ENCODE measurements at places on chromosomes 6 and 20. TPM values are rescaled to one million over a fixed set of nuclear protein-coding genes. Genes with fewer than 3 reads are reported as not detected.

- no peak for DNase-seq
Observed at GRCh38 chr6:105952326-105952725, 133.8 kb upstream of the PRDM1 start.

DNA sequence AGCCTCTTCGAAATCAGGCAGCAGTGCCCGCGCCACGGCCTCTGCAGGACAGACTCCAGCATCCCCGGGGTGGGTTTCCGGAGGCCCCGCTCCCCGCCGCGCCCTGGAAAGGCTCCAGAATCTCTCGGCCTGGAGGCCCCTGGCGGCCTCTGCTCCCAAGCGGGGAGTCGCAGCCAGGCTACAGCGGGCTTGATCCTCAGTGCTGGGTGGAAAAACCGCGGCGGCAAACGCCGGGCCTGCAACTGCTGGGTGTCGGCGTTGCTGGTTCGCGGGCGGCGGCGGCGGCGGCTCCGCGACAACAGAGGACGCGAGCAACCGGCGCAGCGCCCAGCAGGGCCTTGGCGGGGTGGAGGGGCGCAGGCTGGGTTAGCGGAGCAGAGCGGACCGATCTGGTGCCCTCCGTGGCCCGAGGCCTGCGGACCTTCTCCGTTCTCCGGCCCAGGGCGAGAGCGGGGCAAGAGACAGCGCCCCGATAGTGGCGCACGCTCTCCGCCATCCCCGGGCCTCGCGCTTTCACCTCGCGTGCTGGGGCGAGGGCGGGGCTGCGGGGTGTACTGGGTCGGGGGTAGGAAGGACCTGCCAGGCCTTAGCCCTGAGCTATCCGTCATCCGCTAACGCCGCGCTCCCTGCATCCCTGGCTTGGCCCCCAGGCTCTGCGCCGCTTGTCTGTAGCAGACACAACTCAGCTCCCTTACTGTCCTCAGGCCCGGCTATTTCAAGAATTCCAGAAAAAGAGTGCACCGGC, 3.4 kb upstream of the ZNF292 start:
- peak; percentile 41 for DNase-seq

DNA sequence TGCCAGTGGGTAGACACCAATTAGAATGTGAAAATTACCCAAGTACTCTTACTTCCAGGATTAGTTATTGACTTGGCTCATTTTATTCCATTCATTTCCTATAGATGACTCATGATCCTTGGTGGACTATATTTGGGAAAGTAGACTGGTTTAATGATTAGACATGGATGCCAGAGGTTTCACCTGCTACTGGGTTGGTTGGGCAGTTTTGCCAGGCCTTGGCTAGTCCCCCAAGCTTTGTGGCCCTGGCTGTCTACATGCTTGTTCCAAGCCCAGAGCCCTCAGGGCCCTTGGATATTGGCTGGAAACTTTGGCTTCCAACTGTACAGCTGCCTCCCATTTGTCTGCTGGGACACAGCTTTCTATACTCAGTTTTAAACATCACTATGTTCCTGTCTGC, 104.1 kb downstream of the ZFP64 start:
- DNase-seq, result no peak

DNA sequence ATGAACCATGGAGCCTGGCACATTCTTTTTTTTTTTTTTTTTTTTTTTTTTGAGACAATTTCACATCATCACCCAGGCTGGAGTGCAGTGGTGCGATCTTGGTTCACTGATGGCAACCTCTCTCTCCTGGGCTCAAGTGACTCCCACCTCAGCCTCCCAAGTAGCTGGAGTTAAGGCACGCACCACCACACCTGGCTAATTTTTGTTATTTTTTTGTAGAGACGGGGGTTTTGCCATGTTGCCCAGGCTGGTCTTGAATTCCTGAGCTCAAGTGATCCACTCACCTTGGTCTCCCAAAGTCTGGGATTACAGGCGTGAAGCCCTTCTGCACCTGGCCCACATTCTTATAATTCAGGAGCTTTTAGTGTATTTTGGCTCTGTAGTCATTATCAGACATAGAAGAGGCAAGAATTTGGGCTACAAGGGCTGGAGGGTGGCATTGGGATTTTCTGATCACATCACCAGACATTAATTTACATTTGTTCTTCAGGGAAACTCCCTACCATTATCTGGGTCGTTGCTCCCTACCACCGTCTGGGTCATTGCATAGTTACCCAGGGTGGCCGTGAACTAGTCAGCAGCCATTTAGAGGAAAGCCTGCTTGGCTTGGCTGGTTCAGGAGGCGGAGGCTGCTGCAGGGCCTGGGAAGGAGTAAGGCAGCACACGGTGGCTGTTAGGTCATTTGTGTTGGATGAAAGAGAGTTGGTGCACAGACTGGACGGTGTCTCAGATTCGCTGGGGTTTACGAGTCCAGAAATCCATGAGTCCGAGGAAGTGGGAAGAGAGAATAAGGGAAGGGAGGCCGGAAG, 17.6 kb downstream of the ARID1B start:
- DNase-seq, result no peak

DNA sequence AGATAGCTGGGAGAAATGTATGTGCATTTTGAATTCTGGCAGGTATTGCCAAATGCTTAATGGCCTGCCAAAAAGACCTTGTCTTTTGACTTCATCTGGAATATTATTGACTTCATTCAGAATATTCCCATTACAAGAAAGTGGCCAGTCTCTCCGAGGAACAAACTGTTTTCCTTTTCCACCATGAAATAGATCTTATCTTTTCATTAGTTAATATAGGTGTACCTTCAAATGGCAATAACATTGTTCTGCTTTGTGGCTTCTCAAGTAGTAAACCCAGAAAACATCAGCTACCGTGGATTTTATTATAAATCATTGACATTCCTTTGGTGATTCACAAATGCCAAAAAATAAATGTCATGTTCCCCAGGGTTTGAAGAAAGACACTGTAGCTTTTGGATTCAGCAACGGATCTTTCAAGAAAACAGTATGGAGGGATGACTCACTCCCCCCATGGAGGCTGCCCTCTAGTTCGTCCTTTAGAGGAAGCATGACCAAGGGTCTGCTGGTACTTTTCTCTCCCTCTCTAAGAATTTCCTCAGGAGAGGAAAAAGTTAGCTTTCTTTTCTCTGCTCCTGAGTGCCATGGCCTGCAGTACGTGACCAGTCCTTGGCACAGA, 1.1 kb upstream of the RNF182 start:
- DNase-seq, result peak; percentile 75

DNA sequence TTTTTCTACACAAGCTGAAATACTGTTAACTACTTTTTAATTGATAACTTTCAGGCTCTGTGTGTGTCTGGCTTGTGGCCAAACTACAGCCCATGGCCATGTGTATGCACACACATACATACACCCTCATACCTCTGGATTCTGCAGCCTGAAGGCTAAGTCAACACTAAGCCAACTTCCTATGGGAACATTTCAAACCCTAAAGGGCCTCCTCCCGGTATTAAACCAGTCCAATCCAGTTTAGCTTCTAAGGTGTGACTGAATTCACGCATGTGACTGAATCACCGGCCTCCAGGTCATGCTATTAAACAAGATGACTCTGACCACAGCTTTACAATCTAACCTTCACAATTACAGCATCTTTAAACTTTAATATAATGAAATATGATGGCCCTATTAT, 20.7 kb upstream of the DST start:
- DNase-seq, result peak; percentile 34

- DNase-seq, result no peak
Observed at GRCh38 chr6:98463038-98464000, 371.1 kb upstream of the POU3F2 start.

DNA sequence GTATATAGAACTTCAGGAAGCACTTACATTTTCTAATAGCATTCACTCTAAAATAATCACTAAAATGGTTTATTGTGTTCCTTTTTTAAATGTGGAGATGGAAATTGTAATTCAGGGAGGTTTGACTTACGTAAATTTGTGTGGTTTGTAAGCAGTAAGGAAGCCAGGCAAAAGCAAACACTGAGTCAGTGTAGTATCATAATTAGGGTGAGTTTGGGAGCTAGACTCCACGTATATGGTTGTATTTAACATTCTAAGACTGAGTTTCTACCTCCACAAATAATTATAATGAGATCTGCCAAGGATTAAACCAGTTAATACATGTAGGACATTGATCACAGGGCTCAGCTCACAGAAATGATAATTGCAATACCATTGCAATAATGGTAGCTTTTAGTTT, 425.5 kb downstream of the CBLN4 start:
- DNase-seq, result no peak

DNA sequence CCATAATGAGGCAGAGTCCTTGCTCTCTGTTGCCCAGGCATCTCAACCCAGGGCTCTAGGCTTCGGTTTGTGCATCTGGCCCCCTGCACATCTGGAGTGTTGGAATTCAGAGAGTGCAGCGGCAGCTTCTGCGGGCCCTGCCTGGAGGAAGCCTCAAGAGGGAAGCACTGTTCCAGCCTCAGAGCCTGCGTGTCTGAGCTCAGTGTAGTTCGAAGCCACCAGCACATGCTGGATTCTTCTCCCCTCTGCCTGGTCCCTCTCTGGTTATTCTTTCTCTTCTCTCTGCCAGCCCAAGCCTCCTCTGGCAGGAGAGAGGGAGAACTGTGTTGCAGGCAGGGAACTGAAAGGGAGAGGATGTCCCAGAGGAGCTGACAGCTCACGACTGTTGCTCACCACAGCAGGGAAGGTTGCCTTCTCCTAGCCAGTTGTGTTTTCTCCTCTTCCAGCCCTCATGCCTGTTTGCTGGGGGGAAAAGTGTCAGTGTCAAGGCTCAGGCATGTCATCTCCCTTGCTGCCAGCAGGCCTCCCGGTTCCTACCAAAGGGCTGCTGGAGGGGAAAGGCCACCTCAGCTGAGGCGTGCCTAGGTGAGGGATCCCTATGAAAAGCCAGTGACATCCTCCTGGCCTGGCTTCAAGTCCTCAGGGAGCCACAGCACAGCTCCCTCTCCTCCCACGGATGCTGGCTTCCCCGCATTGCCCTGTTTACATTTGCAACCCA, 126.0 kb upstream of the LRFN2 start:
- DNase-seq, result no peak

DNA sequence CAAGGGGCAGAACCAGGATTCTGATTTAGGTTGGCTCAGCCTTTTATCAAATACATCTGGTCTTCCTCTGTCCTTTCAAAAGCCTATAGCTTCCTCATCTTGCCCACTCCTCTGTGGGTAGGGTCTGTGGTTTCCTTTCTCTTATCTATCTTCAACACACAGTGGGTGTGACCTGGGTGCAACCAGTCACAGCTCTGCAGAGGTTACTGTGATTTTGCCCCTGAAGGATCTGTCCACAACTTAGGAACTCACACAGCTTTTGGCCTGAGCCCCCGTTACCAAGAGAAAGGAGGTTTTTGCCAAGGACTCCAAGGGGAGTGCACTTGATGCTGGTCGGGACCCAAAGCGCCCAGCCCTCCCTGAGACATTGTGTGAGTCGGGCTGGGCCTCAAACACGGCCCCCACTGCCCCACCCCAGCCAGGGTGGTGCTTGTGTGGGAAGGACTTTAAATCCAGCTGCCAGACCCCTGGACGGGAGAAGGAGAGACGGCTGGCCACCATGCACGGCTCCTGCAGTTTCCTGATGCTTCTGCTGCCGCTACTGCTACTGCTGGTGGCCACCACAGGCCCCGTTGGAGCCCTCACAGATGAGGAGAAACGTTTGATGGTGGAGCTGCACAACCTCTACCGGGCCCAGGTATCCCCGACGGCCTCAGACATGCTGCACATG, at the start of gene PI16:
PI16 (plus strand) TSS at position 477 of the 670 bp plus-strand sequence; CDS start at position 500, 23 bp downstream.
- no peak for DNase-seq

- DNase-seq, result no peak
Observed at GRCh38 chr20:37915434-37915787, 12.5 kb downstream of the VSTM2L start.

DNA sequence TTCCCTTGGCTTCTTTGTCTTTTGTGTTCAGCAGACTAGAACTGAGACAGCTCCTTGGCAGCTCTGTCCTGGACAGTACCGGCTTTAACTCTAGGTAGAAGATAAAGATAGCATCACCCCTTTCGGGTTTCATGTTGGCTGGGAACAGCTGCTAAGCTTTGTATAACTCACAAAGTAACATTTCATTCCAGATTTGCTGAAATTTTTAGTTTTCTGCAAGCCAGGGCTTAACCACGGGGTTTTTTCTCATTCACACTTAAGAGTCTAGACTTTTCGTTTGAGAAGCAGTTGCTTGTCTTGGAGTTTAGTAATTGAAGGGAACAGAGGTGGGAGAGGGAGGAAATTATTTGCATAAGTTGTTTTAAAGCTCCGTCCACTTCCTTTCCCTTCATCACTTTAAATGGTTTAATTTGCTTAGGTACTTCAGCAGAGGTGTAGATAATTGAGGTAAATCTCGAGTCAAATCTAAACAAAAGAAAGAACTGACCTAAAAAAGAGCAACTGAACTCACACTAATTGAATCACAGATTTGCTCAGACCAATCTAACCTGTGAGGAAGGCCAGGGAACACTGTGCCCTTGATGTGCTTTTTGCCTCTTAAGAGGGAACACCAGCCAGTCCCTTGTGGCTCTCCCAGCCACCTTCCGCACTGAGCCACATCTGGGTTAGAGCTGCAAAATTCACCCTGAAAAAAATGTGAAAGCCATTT, 48.3 kb downstream of the RREB1 start:
- DNase-seq, result no peak

GRCh38 chr20:904039-904545, 12.0 kb downstream of the ANGPT4 start:
- DNase-seq, result no peak

GRCh38 chr6:5670811-5671561, 335.7 kb downstream of the NRN1 start:
- no peak for DNase-seq

- DNase-seq, result no peak
Observed at GRCh38 chr6:25629198-25629576, 22.8 kb upstream of the SCGN start.

- peak; percentile 36 for DNase-seq
Observed at GRCh38 chr6:72720464-72720863, 98.6 kb downstream of the KCNQ5 start.

GRCh38 chr20:53660078-53660909, 66.7 kb upstream of the ZNF217 start:
- DNase-seq, result no peak

DNA sequence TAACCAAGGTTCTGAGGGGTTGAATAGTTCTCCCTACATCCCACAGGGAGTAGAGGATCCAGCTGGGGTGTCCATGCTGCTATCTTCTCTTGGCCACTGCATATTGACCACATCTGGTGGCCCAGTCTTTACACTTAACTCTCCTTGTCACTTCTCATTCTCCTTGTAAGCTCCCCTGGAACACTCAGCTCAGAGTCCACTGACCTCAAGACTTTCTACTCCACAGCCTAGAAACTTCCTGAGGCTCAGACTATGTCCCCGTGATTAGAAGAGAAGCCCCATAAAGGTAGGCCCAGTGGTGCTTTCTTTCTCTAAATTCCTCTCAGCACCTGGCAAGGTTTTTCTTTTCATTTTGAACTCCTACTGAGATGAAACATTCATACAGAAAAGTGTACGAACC, 13.3 kb upstream of the ZFAND3 start:
- DNase-seq, result no peak

- DNase-seq, result no peak
Observed at GRCh38 chr6:68640491-68640835, 5.4 kb downstream of the ADGRB3 start.

GRCh38 chr6:50826803-50827202, 8.1 kb downstream of the TFAP2B start:
- DNase-seq, result no peak

- DNase-seq, result no peak
Observed at GRCh38 chr20:62059920-62060630, 5.6 kb downstream of the TAF4 start.

- no peak for DNase-seq
Observed at GRCh38 chr20:32820698-32821377, 1.1 kb downstream of the MAPRE1 start.

STAU1 gene
- 87.0 TPM for total RNA-seq

CEP85L gene
- total RNA-seq, result 8.8 TPM

NR2E1 gene
- not detected for total RNA-seq

HEBP2 gene
- 44.2 TPM for total RNA-seq

OR2B2 gene
- not detected for total RNA-seq

RAB44 gene
- 0.23 TPM for total RNA-seq

CRISP2 gene
- not detected for total RNA-seq

ABRACL gene
- 23.1 TPM for total RNA-seq

GSTA2 gene
- not detected for total RNA-seq

All from HFFc6 (cell line).